ENCODE measurements at places on chromosomes 1 and 21. TPM values are rescaled to one million over a fixed set of nuclear protein-coding genes. Genes with fewer than 3 reads are reported as not detected.

The RGSL1 gene
- total RNA-seq: not detected

The CHML gene
- total RNA-seq: 59.8 TPM

The TRIM58 gene
- total RNA-seq: 6.1 TPM

The ANKRD35 gene
- 0.73 TPM for total RNA-seq

The GPR157 gene
- total RNA-seq: 0.45 TPM

The SERPINC1 gene
- total RNA-seq: not detected

The CACHD1 gene
- total RNA-seq: 46.5 TPM
